Urinary bladder (tissue), 4 donors: ENCODE measurements at places on chromosomes 11 and 22.
A peak's percentile ranks its signal among the peaks of the same experiment; 100 is the strongest.

- no peak for DNase-seq
Observed at GRCh38 chr22:21764038-21764804, 28.6 kb upstream of the YPEL1 start.

DNA sequence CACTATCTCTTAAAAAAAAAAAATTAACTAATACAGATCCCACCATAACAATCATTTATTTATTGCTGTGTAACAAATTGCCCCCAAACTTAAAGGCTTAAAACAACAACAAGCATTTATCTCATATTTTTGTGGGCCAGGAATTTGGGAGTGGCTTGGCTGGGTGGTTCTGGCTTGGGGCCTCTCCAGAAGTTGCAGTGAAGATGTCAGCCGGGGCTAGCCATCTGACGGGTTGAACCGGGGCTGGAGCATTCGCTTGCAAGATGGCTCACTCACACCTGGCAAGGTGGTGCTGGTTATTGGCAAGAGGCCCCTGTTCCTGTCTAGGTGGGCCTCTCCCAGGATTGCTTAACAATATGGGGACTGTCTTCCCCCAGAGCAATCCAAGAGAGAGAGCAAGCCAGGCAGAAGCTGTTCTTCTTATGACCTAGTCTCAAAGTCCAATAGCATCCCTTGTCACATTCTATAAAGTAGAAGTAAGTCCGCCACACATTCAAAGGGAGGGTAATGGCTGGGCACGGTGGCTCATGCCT, 29.5 kb downstream of the ACO2 start:
- DNase-seq = no peak

DNA sequence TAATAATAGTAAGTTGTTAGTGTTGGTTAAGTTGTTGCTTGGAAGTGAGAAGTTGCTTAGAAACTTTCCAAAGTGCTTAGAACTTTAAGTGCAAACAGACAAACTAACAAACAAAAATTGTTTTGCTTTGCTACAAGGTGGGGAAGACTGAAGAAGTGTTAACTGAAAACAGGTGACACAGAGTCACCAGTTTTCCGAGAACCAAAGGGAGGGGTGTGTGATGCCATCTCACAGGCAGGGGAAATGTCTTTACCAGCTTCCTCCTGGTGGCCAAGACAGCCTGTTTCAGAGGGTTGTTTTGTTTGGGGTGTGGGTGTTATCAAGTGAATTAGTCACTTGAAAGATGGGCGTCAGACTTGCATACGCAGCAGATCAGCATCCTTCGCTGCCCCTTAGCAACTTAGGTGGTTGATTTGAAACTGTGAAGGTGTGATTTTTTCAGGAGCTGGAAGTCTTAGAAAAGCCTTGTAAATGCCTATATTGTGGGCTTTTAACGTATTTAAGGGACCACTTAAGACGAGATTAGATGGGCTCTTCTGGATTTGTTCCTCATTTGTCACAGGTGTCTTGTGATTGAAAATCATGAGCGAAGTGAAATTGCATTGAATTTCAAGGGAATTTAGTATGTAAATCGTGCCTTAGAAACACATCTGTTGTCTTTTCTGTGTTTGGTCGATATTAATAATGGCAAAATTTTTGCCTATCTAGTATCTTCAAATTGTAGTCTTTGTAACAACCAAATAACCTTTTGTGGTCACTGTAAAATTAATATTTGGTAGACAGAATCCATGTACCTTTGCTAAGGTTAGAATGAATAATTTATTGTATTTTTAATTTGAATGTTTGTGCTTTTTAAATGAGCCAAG, 2.7 kb downstream of the NEAT1 start:
- no peak for DNase-seq

DNA sequence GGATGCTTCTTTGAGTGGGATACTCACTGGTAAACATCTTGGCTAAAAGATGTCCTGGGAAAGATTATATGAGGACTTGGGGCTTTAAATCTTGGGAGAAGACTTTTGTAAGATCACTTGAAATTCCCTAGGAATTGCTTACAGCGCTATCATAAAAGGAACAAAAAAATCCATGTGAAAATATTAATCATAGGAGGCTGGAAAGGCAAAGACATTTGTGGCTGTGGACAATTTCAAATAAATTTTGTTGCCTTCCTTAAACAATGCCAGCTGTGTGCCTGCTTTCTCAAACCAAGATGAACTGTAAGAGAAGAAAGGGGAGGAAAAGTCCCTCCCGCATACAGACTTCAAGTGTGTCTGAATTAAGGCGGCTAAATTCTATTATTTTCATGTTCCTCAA, 75.6 kb downstream of the SNX19 start:
- DNase-seq = no peak

DNA sequence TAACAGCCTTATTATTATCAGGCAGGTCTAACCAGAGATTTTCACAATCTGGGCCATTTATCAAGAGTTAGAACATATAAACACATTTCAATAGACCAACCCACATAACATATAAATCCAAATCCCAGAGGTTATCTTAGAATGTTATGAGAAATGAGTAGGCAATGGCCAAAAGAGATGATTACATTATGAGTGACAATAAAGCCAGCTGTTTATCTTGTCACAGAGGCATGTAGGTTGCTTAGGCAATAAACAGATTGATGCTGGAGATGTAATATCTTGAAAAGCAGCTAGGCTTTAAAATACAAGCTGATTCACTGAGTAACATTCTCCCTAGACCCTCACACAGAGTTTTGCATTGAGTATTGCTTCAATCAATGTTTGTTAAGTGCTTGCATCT, 148.5 kb upstream of the SESN3 start:
- no peak for DNase-seq

- no peak for DNase-seq
Observed at GRCh38 chr11:37504921-37505320, 906.9 kb upstream of the RAG2 start.

DNA sequence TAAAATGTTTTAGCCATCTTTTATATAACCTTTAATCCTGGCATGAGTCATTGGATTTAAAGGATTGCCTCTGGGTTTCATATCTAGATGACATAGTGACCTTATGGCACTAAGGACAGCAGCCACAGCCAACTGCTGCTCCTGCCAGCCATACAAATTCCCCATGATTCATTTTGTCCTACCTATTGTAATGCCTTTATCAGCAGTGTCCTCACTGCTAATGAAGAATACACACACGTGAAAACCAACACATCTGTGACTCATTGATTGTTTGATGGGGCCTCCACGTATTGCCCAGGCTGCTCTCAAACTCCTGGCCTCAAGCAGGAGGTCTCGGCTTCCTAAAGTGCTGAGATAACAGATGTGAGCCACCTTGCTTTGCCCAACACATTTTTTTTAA, 1.8 kb downstream of the LDHAL6A start:
- DNase-seq = no peak

GRCh38 chr22:45980268-45980570, 3.3 kb upstream of the WNT7B start:
- DNase-seq = no peak

DNA sequence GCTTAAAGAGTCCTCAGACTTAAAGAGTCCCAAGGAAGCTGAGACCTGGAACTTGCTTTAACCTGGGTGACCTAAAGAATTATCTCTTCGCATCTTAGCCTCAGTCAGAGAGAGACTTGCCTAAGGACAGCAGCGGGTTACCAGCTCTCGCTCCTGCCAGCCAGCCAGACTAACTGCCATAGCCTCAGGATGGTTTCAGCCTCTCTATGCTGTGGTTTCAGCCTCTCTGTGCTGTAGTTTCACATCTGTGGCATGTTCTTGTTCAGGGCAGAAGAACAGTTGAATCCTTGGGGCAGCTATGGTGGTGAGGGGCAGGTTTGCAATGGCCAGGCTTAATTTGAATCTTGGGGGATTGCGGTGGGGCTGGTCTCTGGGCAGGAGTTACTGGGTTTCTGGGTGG, 2.3 kb downstream of the FRMD8 start:
- no peak for DNase-seq

- DNase-seq = peak; percentile 60
Observed at GRCh38 chr11:75582895-75583717, 21.1 kb downstream of the SERPINH1 start.

- DNase-seq = no peak
Observed at GRCh38 chr22:48449466-48450187, 1378.0 kb downstream of the BRD1 start.

DNA sequence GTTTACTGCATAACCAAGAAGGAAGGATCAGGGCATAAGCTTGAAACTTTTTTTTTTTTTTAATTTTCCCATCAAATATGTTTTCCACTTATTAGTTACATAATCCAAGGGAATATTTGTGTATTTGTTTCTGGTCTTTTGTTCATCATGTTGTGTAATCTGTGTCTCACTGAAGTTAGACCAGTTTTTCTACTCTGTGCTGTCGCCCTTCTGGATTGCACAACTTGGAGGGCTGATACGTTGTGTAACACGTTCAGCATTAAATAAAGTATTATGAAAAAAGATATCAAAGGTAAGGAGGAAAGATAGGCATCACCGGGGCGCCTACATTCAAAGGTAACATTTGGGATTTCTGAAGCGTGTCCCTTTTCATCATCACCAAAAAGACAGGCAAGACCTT, 3.3 kb upstream of the E2F8 start:
- DNase-seq = peak; percentile 61

GRCh38 chr22:38352436-38352835, 35.2 kb upstream of the CSNK1E start:
- DNase-seq = no peak

GRCh38 chr11:67396259-67396581, 4.4 kb downstream of the RAD9A start:
- DNase-seq = no peak

GRCh38 chr11:74871037-74871436, 77.9 kb downstream of the XRRA1 start:
- DNase-seq = no peak

DNA sequence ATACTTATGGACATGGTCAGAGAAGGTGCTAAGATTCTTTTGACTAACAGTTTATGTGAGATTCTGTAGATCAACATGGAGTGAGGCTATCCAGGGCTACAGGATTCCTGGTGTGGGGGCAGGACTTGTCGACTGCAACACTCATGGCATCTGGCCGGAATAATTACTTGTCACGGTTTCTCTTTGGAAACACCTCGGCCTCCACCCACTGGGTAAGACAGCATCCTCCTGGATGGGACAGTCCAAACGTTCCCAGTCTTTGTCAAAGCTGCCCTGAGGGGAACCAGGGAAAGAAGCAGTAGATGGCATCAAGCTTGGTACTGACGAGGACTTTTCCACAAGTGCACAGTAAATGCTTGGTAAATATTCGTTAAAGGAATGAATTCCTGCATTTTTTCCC, 762.8 kb downstream of the BRD1 start:
- no peak for DNase-seq

GRCh38 chr11:10412266-10412665, 42.8 kb upstream of the AMPD3 start:
- no peak for DNase-seq

DNA sequence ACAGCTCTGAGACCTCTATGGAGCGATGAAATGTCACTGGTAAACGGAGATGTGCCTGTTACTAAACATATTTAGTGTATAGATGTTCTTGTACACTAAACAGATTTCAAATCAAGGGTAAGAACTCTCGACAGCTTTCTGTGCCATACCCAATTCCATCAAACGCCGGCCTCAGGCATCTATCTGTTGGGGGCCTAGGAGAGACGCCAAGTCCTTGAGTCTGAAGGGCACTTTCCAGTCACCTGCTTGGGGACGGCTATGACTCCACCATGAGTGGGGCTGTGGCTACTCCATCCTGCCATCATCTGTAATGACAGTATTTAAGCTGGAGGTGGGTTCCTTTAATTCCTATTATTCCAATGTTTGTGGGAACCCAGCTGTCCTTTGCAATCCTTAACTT, 87.8 kb downstream of the SHANK2 start:
- no peak for DNase-seq

- no peak for DNase-seq
Observed at GRCh38 chr11:116110356-116110755, 606.1 kb upstream of the CADM1 start.

- no peak for DNase-seq
Observed at GRCh38 chr11:103936059-103936458, 100.4 kb upstream of the DDI1 start.

- no peak for DNase-seq
Observed at GRCh38 chr11:1719781-1720180, 22.8 kb downstream of the KRTAP5-6 start.

- no peak for DNase-seq
Observed at GRCh38 chr11:68092411-68092810, 28.8 kb downstream of the CHKA start.

DNA sequence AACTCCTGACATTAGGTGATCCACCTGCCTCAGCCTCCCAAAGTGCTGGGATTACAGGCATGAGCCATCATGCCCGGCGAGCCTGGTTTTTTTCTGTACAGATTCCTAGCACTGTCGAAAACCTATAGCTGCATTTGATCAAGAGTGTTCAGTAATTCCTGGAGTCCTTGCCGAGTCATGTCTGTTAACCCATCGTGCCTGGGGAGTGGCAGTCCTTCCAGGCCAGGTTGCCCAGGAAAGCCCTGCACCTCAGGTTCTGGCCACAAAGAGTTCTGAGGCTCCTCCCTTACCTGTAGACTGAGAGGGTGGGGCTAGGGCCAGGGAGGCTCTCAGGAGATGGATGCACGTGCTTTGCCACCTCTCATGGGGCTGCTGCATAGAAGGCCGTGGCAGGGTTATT, 17.0 kb downstream of the YDJC start:
- no peak for DNase-seq

DNA sequence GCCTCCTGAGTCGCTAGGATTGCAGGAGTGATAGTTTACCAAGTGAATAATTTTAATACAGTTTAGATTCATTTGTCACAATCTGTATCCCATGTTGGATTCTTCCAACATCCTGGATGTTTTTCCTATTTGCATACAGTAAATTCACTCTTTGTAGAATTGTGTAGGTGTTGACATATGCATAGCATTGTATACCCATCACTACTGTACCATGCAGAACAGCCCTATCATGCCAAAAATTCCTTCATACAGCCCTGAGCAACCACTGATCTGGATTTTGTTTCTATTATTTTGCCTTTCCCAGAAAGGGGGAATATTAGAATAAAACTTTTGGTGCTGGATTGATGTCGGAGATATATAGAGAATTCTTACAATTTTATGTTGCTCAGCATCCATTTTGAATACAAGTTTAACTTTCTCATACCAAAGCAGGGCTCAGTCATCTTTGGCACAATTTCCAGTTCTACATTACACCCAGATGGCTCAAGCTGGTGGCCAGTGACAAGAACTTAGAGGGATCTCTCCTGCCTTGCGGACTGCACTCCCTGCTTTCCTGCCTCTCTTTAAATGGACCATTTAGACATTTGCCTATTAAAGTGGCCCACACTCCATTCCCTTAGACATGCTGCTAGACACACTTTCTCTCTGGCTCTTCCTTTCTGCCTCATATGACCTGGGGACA, 45.4 kb upstream of the CFAP300 start:
- DNase-seq = no peak

DNA sequence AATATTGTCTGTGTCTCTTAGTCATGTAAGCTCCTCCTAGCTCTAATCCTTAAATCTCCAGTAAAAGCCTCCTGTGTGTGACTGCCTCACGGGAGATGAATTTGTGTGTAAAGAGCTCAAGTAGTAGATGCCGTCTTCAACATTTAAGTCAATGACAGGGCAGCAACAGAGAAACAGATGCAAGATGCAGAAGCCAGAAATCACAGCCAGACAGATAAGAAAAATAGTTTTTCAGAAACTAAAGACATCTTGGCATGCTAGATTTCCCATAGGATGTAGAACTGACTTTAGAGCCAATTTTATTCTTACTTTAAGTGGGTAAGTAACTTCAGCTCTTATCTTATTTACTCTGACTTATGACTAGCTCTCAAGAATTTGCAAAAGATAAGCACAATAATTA, 652.8 kb downstream of the KCNA4 start:
- DNase-seq = no peak
